ENCODE measurements at places on chromosomes 3 and 15.

GRCh38 chr3:178205740-178206139 lies 330.5 kb upstream of the KCNMB2 start:
- DNase-seq = no peak

DNA sequence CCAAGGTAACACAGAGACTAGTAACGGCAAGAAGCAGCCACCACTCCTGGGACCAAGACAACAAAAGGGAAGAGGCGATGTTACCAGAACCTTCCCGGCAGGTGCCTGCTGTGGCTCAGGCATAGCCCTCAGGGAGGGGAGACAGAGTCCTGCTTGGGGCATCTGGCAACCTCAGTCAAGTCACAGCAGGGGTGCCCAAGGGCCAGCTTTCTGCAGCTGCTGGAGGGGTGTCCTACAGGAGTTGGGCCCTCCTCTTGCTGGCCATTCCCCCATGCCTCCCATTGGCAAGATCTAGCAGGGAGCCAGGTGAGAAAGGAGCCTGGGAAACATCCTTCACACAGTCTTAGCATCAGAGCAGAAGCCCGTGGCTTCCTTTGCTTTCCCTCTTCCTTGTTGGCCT lies 197.3 kb upstream of the IL12A start:
- no peak for DNase-seq

DNA sequence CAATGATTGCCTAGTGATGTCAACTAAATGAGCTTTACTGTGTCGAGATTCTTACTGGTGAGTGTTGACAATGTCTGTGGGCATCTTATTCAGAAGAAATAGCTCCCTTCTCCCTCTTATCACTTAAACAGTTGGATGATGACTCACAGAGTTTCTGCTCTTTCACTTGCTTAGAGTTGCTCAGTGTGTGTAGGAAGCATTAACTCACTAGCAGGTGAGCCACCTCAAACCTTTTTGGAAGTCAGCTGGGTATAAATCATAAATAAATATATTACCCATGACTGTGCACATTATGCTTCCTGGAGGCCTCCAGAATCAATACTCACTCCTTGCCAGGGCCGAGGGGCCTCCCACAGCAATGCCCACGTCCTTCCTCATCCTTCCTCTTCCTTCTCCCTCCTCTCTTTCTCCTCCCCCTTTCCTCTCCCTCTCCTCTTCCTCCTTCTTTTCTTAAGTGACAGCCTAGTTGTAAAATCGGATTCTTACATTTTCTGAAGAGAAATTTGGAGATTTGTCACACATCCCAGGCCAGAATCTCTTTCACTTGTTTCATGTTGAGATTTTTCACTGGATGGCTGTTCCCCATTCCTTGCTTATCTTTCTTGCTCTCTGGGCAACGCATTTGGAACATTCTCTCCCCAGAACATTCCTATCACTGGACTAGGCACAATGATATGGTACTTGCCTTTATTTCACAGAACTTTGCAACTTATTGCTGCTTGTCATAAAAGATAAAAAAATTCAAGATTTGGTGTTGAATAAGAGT lies 17.5 kb downstream of the SHC4 start:
- DNase-seq = no peak

- DNase-seq = no peak
Measured at GRCh38 chr15:98812716-98813446, 164.5 kb downstream of the IGF1R start.

DNA sequence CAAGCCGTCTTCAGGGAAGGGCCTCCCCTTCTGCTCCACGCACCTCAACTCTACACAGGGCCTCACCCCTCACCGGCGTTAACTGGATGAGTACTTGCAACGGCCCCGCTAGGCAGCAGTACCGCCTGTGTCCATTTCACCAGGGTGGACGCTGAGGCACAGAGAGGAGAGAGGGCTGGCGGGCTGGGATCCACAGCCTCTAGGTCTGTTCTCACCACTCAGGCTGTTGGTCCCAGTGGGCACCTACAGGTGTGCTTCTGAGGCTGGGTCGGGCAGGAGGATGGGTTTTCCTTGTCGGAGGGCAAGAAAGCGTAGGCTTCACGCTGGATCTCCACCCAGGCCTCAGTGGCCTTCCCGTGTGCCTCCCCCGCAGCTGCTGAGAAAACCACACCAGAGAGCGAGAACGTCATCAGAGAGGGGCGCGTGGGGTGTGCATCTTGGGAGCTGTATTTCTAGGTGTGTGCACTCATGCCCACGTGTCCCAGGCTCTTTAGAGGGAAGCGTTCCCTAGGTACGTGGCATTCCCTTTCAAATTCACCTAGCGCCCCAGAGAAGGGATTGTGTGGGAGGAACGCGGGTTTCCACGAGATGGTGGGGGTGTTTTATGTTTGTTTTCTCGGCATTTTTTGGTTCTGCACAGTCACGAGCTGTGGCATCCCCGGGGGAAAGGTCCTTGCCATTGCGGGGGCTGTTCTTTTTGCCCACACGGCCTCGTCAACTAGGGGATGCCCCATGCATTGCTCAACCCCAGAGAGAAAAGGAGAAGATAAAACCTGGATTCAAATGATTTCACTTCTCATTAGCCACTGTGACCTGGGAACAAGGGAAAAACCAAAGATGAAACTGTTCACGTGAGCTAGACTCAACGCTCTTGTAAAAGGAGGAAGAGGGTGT lies 67.7 kb downstream of the MGLL start:
- DNase-seq = no peak

- no peak for DNase-seq
Measured at GRCh38 chr15:53569751-53570480, 189.5 kb downstream of the WDR72 start.

- DNase-seq = no peak
Measured at GRCh38 chr3:143811602-143812001, 36.7 kb downstream of the SLC9A9 start.

DNA sequence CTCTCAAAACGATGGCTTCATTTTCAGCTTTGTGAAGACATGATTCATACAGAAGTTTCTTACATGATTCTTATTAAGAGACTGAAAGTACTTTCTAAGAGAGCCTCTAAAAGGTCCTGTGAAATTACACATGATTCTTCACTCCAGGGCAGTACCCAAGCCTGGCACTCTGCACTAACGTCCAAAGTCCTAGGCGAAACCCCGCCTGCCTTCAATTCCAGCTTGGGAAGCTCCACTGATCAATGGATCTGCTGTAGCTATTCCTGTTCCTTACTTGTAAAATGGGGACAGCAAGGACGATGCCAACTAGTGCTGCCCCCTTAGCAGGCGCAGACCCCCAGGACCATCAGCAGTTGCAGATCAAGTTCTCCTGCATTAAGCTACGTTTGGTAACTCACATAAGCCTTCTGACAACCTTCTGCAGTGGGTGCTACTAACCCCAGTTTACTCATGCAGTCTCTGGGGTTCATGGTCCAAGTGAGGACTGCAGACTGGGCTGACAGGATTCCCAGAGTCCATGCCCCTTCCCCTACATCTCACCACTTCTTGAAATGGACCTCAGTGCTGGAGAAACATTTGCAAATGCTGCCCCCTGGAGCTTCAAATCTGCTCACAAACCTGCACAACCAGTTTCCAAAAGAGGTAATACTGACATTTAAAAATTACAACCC lies 10.6 kb downstream of the CHCHD4 start:
- no peak for DNase-seq

DNA sequence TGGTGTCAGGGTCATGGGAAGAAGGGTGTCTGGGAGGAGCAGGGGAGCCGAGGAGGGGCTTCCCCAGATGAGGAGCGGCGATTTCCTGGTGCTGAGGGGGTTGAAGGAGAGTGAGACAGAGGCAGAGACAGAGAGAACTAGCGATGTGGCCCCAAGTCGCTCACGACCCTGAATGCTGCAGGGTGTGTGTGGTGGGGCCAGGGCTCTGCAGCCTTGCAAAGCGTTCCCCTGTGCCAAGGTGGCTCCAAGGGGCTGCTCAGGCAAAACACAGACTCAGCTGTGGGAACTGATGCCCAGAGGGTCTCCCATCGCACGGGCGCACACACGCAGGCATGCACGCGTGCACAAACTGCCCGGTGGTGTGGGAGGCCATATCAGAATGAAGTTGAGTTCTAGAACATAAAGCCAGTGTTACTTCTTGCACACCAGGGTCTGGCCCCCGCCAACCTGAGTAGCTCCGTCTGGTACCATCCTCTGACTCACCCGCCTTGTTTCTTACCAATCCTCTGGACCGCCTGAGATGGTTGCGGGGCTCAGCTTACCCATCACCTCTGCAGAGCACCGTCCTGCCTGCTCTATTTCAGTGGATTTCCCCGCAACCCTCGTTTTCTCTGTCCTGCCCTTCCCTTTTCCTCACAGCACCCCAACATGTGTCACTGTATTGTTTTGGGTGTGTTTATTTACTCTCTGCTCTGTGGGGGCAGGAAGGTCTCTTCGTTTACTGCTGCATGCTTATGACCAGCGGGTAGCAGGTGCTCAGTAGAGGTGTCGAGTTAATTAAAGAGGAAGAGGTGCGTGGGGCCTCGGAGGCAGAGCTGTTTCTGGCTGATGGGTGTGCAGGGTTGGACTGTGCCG lies 4.5 kb downstream of the MELTF start:
- DNase-seq = no peak

DNA sequence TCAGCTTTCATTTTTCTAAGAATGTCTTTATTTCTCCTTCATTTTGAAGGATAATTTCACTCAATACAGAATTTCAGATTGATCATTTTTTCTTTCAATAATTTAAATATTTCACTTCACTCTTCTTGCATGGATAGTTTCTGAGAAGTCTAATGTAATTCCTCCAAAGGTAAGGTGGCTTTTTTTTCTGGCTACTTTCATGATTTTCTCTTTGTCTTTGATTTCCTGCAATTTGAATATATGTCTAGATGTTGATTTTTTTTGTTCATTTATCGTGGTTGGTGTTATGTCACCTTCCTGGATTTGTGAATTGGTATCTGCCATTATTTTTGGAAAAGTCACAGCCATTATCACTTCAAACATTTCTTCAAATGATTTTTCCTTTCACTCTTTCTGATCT lies 14.6 kb upstream of the MCF2L2 start:
- no peak for DNase-seq

DNA sequence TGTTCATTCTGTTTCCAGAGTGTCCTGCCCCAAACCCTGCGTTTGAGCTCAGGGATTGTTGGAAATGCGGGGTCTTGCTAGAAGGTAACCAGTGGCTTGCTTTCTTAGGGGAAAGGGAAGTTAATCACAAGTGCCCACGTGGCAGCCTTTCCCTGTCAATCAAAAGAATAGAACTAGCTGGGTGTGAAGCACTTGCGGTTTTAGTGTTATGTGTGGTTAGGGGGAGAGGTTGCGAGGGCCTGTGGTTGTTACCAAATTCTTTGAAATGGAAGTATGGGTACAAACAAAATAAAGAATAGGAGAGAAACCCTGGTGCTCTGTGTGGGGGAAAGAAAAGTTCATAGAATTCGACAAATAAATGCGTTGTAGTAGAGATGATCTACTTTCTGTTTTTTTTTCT lies 67.6 kb downstream of the FNDC3B start:
- peak; percentile 64 for DNase-seq

DNA sequence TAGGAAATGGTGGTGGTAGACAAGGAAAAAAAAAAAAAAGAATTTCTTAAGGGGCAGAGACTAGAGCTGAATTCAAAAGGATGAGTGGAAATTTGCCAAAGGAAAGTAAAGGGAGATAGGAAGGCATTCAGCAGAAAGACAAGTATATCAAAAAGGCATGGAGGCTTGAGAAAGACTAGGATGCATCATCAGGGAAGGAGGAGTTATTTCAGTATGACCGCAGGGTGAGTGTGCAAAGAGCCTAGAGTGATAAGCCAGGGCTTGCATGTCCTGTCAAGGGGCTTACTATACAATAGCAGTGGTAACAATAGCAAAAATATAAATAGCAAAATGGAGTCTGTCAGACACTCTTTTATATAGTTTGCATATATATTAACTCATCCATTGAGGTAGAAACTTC lies 112.0 kb downstream of the FRMD4B start:
- DNase-seq = no peak

GRCh38 chr3:35484929-35485530 lies 154.3 kb upstream of the ARPP21 start:
- no peak for DNase-seq

DNA sequence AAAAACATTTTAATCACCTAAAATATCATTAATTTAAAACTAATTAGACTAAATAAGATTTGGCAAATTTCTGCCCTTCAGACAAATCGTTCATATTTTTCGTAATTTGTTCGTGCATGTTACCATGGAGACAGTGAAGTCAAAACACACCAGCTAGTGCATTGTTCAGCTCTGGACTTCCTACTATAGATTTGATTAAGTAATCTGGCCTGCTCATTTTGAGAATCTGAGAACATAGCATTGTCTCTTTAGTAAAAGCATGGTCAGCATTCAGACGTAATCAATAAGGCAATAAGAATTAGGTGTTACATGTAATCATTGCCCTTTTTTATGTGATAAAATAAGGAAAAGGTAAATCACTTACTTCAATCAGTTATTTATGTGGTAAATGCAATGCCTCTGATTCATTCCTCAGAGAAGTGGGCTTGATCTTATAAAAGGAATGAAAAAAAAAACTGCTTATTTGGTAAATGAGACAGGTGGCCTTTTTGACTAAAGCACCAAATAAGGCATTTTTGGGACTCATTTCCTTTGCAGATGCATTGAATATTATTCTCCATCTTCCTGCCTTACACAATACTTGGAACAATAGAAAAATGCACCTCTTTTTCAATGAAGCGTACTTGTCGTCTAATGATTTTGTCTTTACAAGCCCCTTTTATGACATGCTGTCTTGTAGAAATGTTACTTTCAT lies 84.5 kb upstream of the FNDC3B start:
- no peak for DNase-seq

GRCh38 chr15:91243826-91244225 lies 143.8 kb downstream of the SV2B start:
- no peak for DNase-seq

- no peak for DNase-seq
Measured at GRCh38 chr3:48367201-48367600, 4.8 kb upstream of the FBXW12 start.

- DNase-seq = no peak
Measured at GRCh38 chr15:77546870-77547269, 85.8 kb downstream of the LINGO1 start.

DNA sequence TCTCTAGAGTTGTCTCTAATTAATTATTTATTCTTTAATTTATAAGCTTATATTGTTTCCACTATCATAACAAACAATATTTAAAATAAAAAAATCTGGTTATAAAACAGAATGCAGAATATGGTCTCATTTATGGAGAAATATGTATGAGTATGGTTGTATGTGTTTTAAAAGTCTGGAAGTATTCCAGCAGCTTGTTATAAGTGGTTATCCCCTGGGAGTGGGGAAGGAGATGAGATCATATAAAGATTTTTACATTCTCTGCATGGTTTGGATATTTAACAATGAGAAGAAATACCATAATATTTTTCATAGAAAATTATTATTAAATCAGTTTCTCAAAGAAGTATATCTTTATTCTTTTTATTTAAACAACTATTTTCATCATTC lies 135.4 kb upstream of the MB21D2 start:
- DNase-seq = no peak

GRCh38 chr3:140164156-140164555 lies 229.2 kb downstream of the CLSTN2 start:
- no peak for DNase-seq

- no peak for DNase-seq
Measured at GRCh38 chr3:47161983-47162696, 1.8 kb downstream of the SETD2 start.

DNA sequence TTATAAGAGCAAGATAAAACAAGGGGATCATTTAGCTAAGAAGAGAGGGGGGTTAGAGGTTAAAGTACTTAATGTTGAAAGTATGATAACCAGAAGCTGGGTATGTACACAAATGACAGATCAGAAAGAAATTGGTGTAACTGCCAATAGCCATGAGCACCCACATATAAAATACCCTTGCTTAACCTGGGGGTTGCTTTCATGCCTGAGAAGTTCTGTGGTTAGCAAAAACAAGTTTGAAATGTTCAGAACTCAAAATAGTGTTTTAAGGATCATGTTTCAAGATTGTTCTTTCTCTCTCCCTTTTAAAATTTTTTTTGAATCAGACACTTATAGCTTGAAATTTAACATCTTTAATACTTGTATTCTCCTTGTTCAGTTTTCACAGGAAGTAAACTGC lies 321.4 kb upstream of the GBE1 start:
- DNase-seq = no peak
